ENCODE measurements at places on chromosomes 12 and 14.
A peak's percentile ranks its signal among the peaks of the same experiment; 100 is the strongest.

DNA sequence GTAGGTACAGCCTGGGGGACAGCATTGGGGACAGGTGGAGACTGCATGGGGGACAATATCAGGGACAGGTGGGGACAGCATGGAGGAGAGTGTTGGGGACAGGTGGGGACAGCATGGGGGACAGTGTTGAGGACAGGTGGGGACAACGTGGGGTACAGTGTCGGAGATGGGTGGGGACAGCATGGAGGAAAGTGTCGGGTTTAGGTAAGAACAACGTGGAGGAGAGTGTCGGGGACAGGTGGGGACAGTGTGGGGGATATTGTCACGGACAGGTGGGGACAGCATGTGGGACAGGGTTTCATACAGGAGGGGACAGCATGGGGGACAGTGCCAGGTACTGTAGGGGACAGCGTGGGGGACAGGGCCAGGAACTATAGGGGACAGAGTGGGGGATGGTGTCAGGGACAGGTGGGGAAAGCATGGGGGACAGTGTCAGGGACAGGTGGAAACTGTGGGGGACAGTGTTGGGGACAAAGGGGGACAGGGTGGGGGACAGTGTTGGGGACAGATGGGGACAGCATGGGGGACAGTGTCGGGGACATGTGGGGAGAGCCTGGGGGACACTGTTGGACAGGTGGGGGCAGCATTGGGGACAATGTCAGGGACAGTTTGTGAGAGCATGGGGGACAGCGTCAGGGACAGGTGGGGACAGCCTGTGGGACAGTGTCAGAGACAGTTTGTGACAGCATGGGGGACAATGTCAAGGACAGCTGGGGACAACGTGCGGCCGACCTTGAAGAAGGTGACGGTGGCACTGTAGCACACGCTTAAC lies 213.1 kb downstream of the TMEM121 start:
- DNase-seq = no peak

- no peak for DNase-seq
Observed at GRCh38 chr12:68910128-68910527, 22.8 kb downstream of the CPM start.

- DNase-seq = no peak
Observed at GRCh38 chr12:67147447-67147846, 121.7 kb upstream of the CAND1 start.

GRCh38 chr14:98133806-98134205 lies 1138.2 kb downstream of the BCL11B start:
- DNase-seq = no peak

GRCh38 chr14:54001189-54001878 lies 44.7 kb upstream of the BMP4 start:
- no peak for DNase-seq

GRCh38 chr14:58747181-58747580 lies 109.4 kb downstream of the DACT1 start:
- DNase-seq = peak; percentile 43

- no peak for DNase-seq
Observed at GRCh38 chr12:27828196-27828595, 48.2 kb upstream of the MANSC4 start.

GRCh38 chr14:99575043-99576023 lies 28.7 kb downstream of the CCDC85C start:
- DNase-seq = no peak

GRCh38 chr14:54147758-54148157 lies 191.1 kb upstream of the BMP4 start:
- no peak for DNase-seq

DNA sequence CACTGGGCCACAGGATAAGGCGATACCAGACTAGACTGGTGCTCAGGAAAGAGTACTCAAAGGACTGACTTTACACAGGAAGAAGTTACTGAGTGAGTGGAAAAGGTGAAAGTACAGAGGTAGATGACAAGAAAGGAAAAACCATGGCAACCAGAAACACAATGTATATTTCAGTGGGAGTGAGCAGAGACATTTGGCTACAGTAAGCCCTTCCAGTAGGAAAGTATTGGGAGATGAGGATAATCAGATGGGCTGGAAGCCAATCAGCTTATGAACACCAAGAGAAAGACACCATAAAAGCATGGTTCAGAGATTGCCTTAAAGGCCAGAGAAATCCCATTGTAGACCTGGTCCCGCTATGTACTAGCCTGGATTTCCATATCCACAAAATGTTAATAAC lies 51.6 kb downstream of the TMTC1 start:
- DNase-seq = no peak

- no peak for DNase-seq
Observed at GRCh38 chr12:24113701-24114100, 164.2 kb upstream of the SOX5 start.

GRCh38 chr14:22071006-22071405 lies 397.4 kb upstream of the OR4E1 start:
- peak; percentile 35 for DNase-seq

- DNase-seq = no peak
Observed at GRCh38 chr12:129779033-129779432, 124.8 kb downstream of the TMEM132D start.

- peak; percentile 60 for DNase-seq
Observed at GRCh38 chr14:74584951-74585350, 27.1 kb downstream of the LTBP2 start.

- DNase-seq = peak; percentile 38
Observed at GRCh38 chr14:102777711-102778337, 575 bp downstream of the TRAF3 start.

GRCh38 chr12:92905811-92906554 lies 23.1 kb downstream of the EEA1 start:
- DNase-seq = no peak

GRCh38 chr12:52783563-52784316 lies 6.6 kb upstream of the KRT76 start:
- no peak for DNase-seq

DNA sequence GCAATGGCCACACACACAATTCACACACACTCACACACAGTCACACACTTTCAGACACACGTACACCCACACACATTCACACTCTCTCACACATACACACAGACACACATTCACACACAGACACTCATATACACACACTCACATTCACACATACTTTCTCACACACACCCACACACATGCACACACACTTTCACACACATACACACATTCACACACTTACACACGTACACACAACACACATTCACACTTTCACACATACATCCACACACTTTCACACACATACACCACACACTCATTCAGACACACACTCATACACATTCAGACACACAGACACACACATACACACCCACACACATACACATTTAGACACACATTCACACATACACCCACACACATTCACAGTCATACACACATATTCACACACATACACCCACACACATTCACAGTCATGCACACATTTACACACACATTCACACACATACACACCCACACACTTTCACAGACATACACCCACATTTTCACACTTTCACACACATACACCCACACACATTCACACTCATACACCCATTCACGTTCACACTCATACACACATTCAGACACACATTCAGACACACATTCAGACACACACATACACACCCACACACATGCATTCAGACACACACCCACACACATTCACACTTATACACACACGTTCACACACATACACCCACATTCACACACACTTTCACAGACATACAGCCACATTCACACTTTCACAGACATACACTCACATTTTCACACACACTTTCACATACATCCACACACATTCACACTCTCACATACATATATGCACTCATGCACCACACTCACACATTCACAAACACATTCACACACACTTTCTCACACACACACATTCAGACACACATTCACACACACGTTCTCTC lies 52.6 kb upstream of the C14orf180 start:
- DNase-seq = no peak

DNA sequence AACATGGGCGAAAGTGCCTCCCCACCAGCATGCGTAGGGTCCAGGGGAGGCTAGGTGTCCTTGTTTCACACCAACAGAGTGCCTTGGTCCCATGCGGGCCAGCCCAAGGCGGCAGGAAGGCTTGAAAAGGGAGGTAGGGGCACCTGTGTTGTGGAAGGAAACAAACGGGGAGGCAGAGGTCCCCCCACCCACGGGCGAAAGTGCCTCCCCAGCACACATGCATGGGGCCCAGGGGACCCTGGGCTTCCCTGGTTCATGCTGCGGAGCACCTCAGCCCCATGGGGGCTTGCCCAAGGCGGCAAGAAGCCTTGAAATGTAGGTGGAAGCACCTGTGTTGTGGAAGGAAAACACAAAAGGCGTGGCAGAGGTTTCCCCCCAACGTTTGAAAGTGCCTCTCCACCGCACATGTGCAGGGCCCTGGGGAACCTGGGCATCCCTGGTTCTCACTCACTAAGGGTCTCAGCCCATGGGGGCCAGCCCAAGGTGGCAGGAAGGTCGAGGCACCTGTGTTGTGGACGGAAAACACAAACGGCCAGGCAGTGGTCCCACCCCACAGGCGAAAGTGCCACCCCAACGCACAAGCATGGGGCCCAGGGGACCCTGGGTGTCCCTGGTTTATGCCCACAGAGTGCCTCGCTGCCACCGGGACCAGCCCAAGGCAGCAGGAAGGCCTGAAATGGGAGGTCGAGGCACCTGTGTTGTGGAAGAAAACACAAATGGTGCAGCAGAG lies 374.7 kb downstream of the ALG10 start:
- DNase-seq = peak; percentile 4

DNA sequence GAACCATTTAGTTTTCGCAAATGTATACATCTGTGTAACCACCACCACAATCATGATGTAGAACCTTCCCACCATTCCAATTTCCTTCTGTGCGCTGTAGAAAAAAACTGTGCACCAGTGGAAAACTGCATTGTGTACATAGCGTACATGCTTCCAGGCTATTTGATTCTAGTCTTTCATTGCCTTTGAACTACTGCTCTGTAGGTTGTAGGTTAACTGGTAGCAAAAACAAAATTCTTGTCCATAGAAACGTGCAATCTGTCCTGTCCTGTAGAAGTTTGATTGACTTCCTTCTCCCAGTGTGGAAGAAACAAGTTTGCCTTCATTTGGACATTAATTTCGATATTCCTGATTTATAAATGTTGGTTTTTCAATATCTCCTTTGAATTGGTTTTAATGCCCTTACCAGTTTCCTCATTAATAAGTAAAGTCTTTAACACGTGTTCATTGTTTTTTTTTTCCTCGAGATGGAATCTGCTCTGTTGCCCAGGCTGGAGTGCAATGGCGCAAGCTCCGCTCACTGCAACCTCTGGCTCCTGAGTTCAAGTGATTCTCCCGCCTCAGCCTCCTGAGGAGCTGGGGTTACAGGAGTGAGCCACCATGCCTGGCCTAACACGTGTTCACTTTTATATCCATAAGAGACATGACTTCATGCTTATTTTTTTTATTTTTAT lies 3.6 kb upstream of the ISM2 start:
- DNase-seq = no peak
